ENCODE measurements at places on chromosomes 11 and 22.

GRCh38 chr11:86463120-86463519 is 88.4 kb downstream of the CCDC81 start:
- no peak for DNase-seq

DNA sequence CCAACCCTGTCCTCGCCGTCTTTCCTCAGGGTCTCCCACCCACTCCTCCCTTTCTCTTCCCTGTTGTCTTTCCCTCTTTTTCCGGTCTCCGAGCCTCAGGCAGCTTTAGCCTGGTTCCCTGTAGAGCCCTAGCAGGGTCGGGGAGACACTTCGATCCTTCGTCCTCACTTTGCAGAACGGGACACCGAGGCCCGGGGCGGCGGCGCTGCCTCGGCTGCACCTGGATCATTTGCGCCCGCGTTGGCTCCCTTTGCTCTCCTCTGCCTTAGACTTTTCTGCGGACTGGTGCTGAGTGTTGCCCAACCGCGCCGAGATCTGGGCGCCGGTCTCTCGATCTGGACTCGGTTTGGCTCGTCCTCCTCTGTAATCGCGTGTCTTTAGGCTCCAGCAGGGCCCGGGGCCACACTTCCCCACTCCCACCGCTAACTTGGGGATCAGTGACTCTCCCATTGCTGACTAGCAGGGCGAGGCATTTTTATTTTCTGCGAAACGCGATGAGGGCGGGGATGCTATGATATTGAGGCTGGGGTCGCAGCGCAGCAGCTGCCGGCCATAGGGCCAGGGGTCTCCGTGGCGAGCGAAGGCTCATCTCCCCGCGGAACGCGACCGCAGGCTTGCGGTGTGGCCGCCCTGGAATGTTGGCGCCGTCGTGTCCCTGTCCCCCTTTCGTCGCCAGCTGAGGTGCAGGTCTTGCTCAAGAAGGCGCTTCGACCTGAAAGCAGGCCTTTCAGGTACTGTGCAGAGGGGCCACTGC is 1.6 kb upstream of the E2F8 start:
- no peak for DNase-seq

- no peak for DNase-seq
Observed at GRCh38 chr11:129705933-129706332, 109.7 kb upstream of the TMEM45B start.

DNA sequence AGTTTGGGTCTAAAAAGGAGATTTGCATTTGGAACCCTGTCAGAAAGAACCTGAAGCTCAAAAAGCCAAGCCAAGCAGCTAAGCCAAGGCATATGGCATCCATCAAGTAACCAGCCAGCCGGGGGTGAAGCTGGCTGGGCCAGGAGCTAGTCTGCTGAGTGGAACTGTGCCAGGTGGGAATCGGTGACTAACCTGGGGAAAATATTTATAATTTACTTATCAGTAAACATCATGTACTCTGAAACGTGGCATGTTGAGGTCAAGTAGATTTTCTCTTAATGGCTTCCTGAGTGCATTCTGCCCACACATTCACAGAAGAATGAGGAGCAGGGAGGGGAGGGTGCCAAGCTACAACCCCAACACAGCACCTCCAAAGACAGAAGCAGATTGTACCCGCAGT is 70.5 kb upstream of the SESN3 start:
- DNase-seq = no peak

DNA sequence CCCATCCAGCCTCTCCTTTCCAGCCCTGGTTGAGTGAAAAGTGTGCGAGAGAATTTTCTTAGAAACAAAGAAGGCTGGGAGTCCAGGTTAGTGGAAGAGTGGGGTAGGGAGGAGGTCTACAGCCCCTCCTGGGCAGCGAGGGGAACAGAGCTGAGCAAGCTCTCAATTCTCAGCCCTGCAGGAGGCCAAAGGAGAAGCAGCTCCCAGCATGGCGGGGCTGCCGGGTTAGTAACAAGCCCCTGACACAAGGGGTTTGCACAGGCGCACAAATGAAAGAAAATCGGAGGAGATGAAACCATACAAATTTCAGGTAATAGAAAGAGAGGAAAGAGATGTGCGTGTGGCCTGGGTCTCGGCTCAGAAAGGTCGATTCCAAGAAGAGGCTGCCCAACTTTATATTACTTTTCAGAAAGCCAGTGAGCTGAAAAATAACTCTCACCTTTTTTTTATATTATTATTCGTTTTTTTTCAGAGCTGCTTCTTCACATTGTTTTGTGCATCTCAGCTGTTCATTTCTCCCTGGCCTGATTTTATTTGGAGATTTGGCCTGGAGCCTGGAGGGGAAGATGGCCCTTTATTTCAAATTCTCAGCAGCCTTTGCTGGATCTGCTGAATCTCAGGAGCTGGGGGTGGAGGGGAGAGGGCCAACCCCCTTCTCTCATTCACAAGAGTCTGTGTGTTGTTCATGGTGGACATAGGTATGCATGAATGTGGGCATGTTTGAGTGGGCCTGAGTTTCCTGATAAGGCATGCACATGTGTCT is 583.2 kb downstream of the BUD13 start:
- DNase-seq = no peak

- no peak for DNase-seq
Observed at GRCh38 chr11:116111546-116111945, 607.3 kb upstream of the CADM1 start.

GRCh38 chr11:102981324-102981910 is 25.9 kb upstream of the MMP13 start:
- no peak for DNase-seq

- DNase-seq = no peak
Observed at GRCh38 chr11:3830730-3831129, 10.0 kb downstream of the RHOG start.

GRCh38 chr11:4430051-4430450 is 19.0 kb upstream of the OR52K2 start:
- DNase-seq = no peak

- no peak for DNase-seq
Observed at GRCh38 chr11:83054904-83055380, 16.8 kb downstream of the RAB30 start.

GRCh38 chr11:71542879-71543777 is 5.1 kb upstream of the KRTAP5-9 start:
- DNase-seq = no peak

DNA sequence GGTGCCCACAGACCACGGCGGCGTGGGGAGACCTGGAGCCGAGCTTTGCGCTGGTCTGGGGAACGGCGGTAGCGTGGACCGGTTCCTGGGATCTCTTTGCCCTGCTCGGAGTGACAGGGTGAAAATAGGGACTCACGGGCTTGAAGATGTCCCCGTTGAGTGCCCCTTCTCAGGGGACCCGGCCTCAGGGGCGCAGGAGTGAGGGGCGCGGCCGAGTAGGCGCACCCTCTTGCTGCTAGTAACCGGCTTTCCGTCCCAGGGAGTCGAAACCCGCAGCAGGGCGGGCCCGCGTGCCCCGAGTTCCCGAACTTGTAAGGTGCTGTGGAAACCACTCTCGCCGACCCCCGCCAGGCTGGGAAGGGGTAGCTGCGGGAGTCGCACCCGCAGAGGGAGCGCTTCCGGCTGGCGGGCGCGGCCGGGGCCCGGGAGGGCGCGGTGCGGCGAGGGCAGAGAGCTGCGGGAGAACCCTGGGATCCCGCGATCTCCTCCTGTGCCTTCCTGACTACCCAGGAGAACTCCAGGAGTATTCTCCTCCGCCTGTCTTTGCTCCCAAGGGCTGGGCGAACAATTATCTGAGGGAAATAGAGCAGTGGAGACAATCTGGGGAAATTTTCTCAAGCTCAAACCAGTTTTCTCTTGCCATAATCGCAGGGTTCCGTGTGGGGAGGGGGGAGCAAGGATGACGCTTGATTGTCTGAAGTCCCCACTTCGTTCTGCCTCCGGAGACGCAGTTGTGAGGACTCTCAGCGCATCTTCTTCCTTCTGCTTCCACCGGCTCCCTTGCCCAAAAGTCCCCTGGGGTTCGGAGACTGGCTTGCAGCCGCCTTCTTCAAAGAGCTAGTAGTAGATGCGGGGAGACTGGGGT is 666 bp downstream of the NELL1 start:
- DNase-seq = no peak

DNA sequence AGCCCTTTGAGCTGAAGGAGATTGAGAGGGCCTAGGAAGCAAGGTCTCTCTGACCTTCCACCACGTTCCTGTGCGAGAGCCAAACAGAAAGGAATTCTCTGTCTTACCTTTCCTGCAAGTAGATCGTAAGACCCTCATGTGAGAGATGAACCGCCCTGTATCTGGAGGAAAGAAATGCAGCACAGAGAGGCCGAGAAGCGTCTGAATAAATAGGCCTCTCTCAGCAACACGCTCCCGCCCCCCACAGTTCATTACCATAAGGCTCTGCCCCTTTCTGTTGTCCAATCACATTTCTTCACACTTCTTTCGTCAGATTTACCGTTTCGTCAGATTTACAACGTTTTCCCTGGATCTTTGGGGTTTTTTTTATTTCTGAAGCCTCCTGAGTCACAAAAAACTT is 90.3 kb downstream of the BLID start:
- no peak for DNase-seq

DNA sequence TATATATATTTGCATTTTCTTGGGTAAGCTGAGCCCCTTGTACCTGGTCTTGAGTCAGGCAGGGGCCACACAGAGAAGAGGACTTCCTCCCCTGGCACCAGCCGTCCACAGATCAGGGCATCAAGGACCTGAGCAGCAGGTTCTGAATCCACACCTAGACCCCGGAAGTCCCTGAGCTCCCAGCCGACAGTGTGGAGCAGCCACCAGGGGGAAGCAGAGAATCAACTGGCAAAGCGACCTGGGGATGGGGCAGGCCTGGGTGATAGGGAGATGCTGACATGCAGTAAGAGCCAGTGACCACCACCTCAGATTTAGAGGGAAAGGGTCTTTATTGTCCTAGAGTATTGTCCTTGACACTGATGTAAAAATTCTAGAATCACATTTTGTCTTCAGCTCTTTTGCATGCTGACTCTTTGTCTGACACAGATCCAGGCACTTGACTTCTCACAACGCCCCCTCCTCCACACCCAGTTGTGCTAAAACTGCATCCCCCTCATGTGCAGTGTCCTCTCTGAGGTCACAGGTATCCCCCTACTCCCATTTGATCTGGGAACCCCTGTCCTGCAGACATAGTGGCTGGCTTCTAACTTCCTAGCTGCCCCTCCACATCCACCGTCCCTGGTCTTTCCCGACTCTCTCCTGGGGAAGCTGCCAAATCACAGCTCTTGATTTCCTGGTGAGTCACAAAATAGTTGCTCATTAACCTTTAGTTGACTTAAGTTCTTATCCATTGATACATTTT is 109.3 kb downstream of the GGTLC2 start:
- peak; percentile 76 for DNase-seq

GRCh38 chr11:72762641-72763304 is 10.6 kb upstream of the ARAP1 start:
- DNase-seq = no peak

DNA sequence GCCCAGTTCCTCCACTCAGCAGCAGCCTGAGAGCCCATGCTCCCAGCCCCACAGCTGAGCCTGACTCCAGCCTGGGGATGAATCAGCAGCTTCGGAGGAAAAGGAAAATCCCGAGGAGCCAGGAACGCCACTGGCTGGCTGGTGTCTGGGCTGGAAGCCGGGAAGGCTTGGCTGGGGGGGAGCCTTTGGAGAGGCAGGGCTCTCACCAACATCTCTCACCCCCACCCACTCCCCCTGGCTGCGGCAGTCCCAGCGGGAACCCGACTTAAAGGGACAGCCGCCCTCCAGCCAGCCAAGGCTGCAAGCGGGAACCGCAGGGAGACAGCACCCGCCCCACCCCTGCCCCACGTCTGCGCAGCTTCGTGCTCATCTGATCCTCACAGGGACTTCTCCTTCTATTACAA is 28.4 kb downstream of the KIAA0930 start:
- DNase-seq = no peak

- no peak for DNase-seq
Observed at GRCh38 chr22:38689651-38690050, 7.9 kb downstream of the TOMM22 start.

DNA sequence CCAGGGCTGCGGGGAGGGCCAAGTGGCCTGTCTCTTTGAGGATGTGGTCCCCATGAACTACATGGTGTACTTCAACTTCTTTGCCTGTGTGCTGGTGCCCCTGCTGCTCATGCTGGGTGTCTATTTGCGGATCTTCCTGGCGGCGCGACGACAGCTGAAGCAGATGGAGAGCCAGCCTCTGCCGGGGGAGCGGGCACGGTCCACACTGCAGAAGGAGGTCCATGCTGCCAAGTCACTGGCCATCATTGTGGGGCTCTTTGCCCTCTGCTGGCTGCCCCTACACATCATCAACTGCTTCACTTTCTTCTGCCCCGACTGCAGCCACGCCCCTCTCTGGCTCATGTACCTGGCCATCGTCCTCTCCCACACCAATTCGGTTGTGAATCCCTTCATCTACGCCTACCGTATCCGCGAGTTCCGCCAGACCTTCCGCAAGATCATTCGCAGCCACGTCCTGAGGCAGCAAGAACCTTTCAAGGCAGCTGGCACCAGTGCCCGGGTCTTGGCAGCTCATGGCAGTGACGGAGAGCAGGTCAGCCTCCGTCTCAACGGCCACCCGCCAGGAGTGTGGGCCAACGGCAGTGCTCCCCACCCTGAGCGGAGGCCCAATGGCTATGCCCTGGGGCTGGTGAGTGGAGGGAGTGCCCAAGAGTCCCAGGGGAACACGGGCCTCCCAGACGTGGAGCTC is 13.5 kb downstream of the ADORA2A start:
- no peak for DNase-seq

DNA sequence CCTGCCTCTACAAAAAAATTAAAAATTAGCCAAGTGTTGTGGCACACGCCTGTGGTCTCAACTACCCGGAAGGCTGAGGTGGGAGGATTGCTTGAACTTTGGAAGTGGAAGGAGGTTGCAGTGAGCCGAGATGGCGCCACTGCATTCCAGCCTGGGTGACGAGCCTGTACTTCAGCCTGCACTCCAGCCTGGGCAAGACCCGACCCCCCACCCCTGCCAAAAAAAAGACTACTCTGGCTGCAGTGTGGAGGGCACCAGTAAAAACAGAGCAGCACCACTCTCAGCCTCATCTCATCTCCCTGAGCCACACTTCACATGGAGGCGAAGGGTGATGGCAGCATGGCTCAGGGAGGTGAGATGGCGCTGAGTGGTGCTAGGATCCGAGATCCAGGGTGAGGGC is 50.3 kb upstream of the THY1 start:
- no peak for DNase-seq

DNA sequence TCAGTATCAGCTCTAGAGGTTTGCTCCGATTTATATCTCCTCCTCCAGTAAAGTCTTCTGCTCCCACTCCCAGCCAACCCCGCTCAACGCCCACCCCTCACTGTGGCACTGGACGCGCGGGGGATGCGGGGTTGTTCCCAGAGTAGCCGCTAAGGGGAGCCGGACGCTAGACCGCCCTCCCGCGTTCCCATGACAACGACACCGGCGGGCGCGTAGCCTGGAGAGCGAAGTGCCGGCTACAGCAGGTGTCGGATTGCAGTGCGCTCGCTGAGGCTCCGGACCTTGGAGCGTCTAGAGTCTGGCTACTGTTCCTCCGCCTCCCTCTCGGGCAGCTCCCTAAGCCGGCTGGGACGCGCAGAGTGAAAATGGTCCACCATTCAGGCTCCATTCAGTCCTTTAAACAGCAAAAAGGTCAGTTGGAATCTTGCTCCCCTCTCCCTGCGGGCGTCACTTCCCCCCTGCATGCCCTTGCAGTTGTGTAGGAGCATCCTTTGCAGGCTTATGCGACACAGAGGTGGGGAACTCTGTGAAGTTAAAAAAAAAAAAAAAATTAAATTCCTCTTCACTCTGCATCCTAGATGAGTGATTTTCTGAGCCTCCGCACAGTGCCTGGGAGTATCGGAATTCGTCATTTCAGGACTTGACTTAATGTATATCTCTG is at the start of gene ANO3:
ANO3 (plus strand) TSS at position 220 of the 661 bp plus-strand sequence; CDS start at position 366, 146 bp downstream.
- peak; percentile 37 for DNase-seq
